Progenitor cell of endocrine pancreas (in vitro differentiated cells): ENCODE measurements at places on chromosomes 6 and 20.

GRCh38 chr6:31740397-31741223 is 805 bp downstream of the MSH5 start:
- DNase-seq, result no peak

- no peak for DNase-seq
These were observed 97.5 kb upstream of the RPS6KA2 start for GRCh38 chr6:166724576-166724975.

- DNase-seq, result no peak
These were observed 122.2 kb upstream of the TNFAIP3 start for GRCh38 chr6:137744877-137745276.

DNA sequence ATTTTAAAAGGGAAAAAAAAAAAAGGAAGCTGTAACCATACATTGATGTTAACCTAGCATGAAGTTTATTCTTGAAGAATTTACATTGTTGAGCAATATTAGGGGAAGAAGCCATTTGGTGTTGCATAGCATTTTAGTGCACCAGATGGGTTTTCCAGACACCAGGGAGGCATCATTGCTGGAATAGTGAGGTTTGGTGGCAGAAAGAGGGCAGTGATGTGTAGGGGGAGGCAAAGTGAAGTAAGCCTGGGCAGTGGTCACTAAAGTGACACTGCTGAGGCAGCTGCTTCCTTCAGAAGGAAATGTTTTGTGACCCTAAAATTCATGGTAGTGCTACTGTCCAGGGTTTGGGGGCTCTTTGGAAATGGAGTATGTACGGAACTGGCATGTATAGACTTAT is 2.6 kb downstream of the TOMM6 start:
- no peak for DNase-seq

- DNase-seq, result peak; percentile 11
These were observed 71.4 kb upstream of the TCF21 start for GRCh38 chr6:133817460-133818047.

DNA sequence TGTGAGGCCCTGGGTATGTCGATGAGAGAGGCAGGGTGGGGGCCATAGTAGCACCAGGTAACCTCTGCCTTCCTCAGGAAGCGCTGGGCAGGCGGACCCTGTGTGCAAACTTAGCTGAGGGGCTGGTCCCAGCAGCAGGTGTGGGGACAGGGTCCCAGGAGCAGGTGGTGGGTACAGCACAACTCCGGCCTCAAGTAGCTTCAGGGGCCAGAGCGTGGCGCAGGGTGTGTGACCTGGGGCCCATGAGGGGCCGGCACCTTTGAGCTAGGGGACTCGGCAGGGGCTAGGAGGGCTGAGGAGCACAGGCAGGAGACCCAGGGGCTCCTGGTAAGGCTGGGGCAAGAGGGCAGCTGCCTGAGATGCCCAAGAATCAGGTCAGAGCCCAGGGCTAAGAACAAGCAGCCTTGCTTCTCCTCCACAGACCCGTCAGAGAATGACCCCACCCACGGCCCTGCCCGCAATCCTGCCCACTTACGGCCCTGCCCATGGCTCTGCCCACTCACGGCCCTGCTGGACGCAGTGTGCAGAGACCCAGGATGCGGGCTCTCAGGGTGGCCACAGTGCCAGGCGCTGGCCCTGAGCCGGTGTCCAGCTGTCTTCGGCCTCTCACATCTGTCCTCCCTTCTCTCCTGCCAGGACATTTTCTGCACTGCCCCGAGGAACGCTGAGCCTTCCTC is 30.9 kb downstream of the CHRNA4 start:
- DNase-seq, result no peak

- DNase-seq, result no peak
These were observed 10.1 kb upstream of the TLDC2 start for GRCh38 chr20:36865861-36866149.
